ENCODE measurements at places on chromosomes 5 and 9.

DNA sequence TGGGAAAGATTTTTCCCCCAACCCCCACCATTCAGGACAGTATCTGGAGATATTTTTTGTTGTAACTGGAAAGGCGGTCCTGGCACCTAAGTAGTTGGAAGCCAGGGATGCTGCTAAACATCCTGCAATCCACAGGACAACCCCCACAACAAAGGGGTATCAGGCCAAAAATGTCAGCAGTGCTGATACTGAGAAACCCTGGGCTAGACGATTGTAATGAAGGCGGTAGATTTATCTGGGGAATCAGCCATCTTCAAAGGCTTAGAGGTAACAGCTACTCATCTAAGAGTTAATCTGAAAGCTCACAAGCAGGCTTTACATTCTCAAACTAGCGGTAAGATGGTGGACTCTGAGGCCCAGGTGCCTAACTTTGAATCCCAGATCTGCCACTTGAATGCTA is 59.0 kb upstream of the NMUR2 start:
- no peak for DNase-seq

DNA sequence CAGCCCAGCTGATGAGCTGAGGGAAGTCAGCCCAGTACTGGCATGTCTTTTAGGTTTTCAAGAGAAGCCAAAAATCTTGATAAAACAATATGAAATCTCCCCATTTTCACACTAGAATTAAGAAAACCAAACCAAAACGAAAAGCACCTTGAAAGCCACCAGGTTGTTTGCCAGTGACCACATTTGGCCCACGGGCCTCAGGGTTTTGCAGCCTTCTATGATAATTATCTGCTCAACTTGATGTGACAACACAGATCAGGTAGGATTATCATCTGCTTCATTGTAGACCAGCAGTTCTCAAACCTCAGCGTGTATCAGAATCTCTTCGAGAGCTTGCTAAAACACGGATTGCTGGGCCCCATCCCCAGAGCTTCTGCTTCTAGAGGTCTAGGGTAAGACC is 101.4 kb downstream of the GALNT10 start:
- DNase-seq, result no peak

- DNase-seq, result peak; percentile 51
Measured at GRCh38 chr5:135462304-135462703, 10.2 kb upstream of the TIFAB start.

DNA sequence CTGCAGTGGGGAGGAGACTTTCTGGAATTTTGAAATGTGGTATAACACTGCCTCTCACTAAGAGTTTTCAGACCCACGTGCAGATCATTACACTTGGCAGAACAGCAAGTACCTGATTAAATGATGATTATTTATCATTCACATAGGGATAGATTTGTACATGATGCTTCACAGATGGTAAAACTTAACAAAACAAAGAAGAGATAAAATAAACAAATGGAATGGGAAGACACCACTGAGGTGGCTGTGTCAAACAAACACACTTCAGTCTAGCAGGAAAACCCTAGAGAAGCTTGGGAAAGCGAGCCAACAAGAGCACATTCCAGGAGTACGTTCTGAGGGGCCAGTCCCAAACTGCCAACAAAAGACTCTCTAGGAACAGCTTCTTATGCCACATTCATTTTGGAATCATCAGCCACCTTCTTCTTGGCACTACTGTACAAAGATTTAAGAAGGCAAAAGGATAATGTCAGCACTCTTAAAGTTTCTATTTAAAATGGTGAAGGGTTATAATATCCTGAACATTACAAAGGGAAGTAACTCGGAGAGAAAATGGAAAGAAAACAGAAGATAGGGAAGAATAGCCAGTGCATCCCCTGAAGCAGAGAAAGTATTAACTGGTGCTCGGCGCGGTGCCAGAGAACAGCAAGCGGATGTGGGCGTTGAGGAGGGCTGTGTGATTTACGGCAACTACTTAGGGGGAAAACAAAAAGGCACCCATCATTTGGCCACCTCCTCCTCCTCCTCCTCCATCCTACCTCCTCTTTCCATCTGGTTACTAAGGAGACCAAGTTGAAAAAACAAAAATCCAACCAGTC is 1.6 kb downstream of the MED27 start:
- DNase-seq, result peak; percentile 18

- DNase-seq, result no peak
Measured at GRCh38 chr5:53825016-53825415, 264.6 kb downstream of the NDUFS4 start.

GRCh38 chr9:4538107-4538506 is 47.8 kb downstream of the SLC1A1 start:
- DNase-seq, result no peak
